ENCODE measurements at places on chromosomes 12 and 14. TPM values are rescaled to one million over a fixed set of nuclear protein-coding genes. Genes with fewer than 3 reads are reported as not detected.

DNA sequence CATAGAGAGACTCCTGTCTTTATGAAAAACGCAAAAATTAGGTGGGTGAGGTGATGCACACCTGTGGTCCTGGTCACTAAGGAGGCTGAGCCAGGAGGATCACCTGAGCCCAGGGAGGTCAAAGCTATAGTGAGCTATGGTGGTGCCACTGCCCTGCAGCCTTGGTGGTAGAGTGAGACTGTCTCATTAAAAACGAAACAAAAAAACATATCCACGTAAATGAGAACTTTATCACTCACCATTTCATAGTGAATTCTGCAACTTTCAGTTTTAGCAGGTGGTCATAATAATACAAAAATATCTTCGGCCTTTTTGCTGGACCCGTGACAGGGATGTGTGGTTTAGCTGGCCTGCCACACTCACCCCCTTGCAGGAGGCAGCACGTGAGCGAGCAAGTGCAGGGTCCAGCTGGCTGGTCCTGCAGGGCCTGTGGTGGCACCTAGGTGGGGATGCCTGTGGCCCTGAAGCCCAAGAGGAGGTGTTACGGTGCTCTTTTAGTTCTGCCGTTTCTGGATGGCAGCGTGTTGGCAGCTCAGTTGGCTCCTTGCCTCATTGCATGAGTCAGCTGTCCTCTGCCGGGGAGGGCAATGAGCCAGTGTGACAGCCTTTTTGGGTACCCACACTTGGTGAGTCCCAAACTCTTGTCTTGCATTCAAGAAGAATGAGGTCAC, 1330.7 kb upstream of the TMEM132C start:
- H3K4me1 ChIP-seq: no peaks in the 10 kb centered on the region
- no peaks in the 10 kb centered on the region for H3K27me3 ChIP-seq
- H3K36me3 ChIP-seq: no peaks in the 10 kb centered on the region
- peak; percentile 83 for DNase-seq
- H3K4me3 ChIP-seq: no peak overlapping the region

DNA sequence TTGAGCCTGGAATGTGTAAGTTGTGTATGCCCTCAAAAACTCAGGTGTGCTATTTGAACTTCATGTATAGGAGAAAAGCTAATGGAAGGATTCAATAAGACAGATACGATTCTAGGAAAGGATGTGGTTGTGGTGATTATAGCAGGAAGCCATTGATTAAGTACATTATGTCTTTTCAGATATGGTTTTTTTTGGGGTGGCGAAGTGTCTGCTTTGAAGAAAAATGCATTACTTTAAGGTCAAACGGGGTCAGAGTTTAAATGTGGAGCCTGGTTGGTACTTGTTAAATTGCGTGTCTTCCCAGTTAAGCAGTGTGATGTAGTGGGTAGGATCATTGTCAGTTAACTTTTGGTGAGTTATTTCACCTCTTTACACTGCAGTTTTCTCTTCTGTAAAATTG, 13.0 kb upstream of the NUP107 start:
- no peak overlapping the region for H3K4me3 ChIP-seq
- DNase-seq: no peak
- no peaks in the 10 kb centered on the region for H3K36me3 ChIP-seq
- no peaks in the 10 kb centered on the region for H3K4me1 ChIP-seq
- no peaks in the 10 kb centered on the region for H3K27me3 ChIP-seq

- no peaks in the 10 kb centered on the region for H3K27me3 ChIP-seq
- DNase-seq: no peak
- no peak overlapping the region for H3K4me3 ChIP-seq
- no peaks in the 10 kb centered on the region for H3K36me3 ChIP-seq
- H3K4me1 ChIP-seq: no peaks in the 10 kb centered on the region
- H3K27ac ChIP-seq: no peak overlapping the region
Observed at GRCh38 chr14:53002576-53002975, 51.7 kb upstream of the FERMT2 start.

GRCh38 chr14:30410986-30411385, 148.0 kb upstream of the G2E3 start:
- H3K36me3 ChIP-seq: no peaks in the 10 kb centered on the region
- DNase-seq: no peak
- no peaks in the 10 kb centered on the region for H3K27me3 ChIP-seq

- H3K4me1 ChIP-seq: peaks cover 21% of the 10 kb centered on the region
- no peak overlapping the region for H3K4me3 ChIP-seq
- no peaks in the 10 kb centered on the region for H3K27me3 ChIP-seq
- no peaks in the 10 kb centered on the region for H3K36me3 ChIP-seq
Observed at GRCh38 chr12:6948873-6949594, 2.1 kb upstream of the PTPN6 start.

Gene KRT5
- not detected for total RNA-seq

Gene SLC5A8
- total RNA-seq: 5.8 TPM

DNA sequence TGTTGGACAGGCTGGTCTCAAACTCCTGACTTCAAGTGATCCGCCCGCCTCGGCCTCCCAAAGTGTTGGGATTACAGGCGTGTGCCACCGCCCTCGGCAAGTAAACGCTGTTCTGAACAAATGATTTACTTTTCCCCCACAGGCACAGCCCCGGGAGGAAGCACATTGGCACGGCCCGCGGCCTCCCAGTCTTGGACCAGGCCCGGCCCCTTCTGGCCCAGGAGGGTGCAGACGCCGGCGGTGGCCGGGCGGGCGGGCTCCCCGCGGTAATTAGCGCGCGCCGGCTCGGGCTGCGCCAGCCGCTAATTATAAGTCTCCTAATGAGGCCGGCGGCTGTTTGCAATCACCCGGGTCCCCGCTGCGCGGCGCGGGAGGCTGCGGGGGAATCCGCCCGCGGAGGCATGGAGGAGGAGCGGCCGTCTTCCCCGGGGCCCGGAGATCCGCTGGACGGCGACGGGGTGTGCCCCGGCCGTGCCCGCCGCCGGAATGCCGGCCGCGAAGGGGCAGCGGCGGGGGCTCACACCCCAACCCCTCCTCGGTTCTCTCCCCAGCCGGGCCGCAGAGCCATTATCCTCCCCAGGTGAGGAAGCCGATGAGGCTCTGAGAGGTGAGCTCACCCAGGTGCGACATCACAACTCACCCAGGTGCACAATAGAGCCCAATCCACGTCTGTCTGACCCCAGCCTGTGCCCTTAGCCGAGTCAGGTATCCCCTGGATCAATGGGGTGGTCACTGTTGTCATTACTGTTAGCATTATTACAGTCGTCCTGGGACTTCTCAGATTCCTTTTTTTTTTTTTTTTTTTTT, 3.3 kb upstream of the POP5 start:
- H3K36me3 ChIP-seq: no peaks in the 10 kb centered on the region
- H3K4me3 ChIP-seq: no peak overlapping the region
- no peak overlapping the region for H3K27ac ChIP-seq

DNA sequence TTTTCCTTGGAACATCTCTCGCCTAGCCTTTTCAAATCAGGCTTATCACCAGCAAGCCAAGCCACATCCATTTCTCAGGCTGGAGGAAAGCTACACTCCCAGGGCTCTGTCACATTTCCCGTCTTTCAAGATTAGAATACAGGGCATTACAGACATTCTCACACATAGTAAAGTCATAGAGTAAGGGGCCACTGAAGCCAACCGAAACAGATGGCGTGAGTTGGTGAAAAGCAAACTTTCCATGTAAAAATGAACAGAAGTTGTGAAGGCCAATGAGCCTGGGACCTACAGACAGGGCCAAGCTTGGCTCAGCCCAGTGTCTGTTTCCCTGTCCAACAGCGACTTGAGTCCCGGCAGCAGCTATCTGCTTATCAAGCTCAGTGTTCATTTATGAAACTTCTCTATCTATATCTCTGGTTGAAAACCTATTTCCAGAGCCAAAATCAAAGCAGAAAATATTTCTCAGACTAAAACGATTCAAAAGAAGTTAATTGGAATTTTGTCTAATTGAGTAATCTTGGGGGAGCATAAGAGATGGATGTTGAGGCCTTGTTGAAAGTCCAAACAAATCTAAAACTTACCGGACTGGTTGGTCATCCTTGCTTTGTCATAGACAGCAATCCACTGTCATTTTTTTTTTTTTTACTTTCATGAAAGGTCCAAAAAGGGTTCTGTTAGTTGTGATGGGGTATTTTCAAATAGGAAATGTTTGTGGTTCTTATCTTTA, 105.6 kb downstream of the DAAM1 start:
- no peak overlapping the region for H3K4me3 ChIP-seq
- DNase-seq: no peak
- H3K4me1 ChIP-seq: peaks cover 32% of the 10 kb centered on the region

DNA sequence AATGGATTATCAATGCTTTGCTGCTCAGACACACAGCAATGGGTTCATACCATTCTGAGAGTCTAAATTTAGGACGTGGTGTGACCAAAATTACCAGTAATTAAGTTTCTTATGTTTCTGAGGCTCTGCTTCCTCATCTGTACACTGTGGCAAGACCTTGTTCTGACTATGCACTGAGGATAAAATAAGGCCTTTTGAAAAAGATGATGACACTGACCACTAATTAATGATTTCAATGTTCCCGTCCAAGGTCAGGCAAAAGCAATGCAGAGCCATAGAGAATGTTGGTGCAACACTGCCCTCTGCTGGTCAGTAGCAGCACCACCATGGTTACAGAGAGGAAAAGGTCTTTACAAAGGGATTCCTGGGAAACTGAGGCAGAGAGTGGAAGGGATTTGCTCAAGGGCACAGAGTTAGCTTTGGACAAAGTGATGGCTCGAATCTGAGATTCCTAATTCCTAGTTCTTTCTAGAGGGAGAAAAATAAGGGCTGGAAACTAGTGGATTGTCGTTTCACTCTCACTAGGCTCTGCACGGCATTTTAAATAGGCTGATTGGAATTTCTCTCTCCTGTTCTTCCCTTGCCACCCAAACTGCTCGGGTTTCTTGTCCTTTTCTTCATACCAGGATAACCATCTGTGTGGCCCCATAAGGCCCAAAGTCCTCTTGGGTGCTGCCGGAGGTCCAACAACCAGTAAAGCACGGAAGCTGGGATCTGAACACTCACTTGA, 22.3 kb upstream of the P2RX7 start:
- H3K4me1 ChIP-seq: no peaks in the 10 kb centered on the region
- no peaks in the 10 kb centered on the region for H3K36me3 ChIP-seq
- peak; percentile 85 for DNase-seq
- H3K27ac ChIP-seq: no peak overlapping the region
- no peaks in the 10 kb centered on the region for H3K27me3 ChIP-seq

Measured in adrenal gland (tissue), 19 donors.